Body of pancreas (tissue), 4 donors: ENCODE measurements at places on chromosomes 1 and 21. TPM values are rescaled to one million over a fixed set of nuclear protein-coding genes. Genes with fewer than 3 reads are reported as not detected.

Gene HFM1
- total RNA-seq: 2.9 TPM

Gene TRIM17
- 1.0 TPM for total RNA-seq

DNA sequence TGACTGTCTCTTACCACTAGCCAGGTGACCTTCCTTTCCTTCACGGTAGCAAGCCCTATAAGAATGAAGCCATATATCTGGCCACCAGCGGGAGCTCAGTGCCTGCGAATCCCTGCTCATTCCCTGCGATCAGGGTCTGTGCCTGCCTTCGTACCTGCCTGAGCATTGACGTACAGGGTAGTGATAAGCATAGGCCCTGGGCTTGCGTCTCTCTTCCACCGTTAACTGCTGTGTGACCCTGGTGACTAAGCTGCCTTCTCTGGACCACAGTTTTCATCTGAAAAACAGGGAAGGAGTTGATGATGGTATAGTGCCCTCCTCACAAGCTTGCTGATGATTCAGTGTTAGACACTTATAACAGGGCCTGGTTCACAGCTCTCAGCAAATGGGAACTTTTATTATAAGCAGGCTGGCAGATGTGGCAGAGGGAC is 4.1 kb downstream of the ZC3H12A start:
- no peaks in the 10 kb centered on the region for H3K27me3 ChIP-seq
- H3K36me3 ChIP-seq: peaks cover 21% of the 10 kb centered on the region
- peak; percentile 21 for DNase-seq
- peaks cover 82% of the 10 kb centered on the region for H3K4me1 ChIP-seq
- H3K4me3 ChIP-seq: no peak overlapping the region

DNA sequence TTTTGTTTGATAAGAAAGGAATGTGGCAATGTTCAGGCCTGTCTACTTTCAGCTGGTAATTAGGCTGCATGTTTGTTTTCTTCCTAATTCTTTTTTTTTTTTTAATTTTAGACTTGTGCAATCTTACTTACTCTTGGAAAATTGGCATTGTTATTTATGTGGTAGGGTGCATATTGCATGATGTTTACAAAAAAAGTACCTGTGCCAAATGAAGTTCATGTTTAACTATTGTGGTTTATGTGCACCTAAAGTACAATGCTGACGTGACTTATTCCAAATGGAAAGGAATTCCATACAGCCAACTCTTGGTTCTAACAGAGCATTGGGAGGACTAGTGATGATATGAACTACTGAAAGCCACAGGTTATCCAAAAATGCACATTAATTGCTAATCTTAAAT is 51.0 kb downstream of the KCNK2 start:
- H3K36me3 ChIP-seq: no peaks in the 10 kb centered on the region
- no peak overlapping the region for H3K27ac ChIP-seq
- no peak for DNase-seq
- H3K4me3 ChIP-seq: no peak overlapping the region

Gene CRP
- 0.33 TPM for total RNA-seq

Gene LRRC38
- total RNA-seq: not detected

Gene LRIF1
- total RNA-seq: 3.6 TPM

DNA sequence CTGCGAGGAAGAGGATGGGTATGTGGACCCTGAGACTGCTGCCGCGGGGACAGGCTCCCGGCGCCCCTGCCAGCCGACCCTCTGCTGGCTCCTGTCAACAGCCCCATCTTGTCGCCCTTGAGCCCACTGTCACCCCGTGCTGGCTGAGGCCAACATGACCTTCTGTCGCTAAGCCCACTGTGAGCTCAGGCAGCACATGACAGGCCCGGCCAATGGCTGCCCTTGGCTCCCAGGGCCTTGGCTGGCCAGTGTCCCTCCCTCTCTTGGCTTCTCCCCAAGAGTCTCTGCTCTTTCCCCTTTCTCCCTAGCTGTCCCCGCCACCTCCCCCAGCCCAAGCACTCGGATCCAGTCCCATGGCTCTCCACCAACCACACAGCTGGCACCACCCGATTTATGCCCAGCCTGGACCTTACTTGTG is 3.5 kb downstream of the PEX10 start:
- H3K4me1 ChIP-seq: peaks cover 27% of the 10 kb centered on the region
- no peak overlapping the region for H3K27ac ChIP-seq
- no peaks in the 10 kb centered on the region for H3K27me3 ChIP-seq
- no peak for DNase-seq
- no peak overlapping the region for H3K4me3 ChIP-seq

- no peak for DNase-seq
- no peaks in the 10 kb centered on the region for H3K36me3 ChIP-seq
- H3K4me1 ChIP-seq: peaks cover 44% of the 10 kb centered on the region
- H3K27ac ChIP-seq: peak overlapping the region; percentile 15
- no peak overlapping the region for H3K4me3 ChIP-seq
Measured at GRCh38 chr1:167923324-167924056, 9.6 kb upstream of the ADCY10 start.

- H3K4me1 ChIP-seq: peaks cover 8% of the 10 kb centered on the region
- DNase-seq: no peak
- no peak overlapping the region for H3K4me3 ChIP-seq
- no peaks in the 10 kb centered on the region for H3K27me3 ChIP-seq
- H3K36me3 ChIP-seq: no peaks in the 10 kb centered on the region
Measured at GRCh38 chr1:8764293-8764937, 53.0 kb downstream of the RERE start.

GRCh38 chr1:180424848-180425457 is 77.4 kb downstream of the ACBD6 start:
- no peak overlapping the region for H3K4me3 ChIP-seq
- no peak for DNase-seq
- H3K36me3 ChIP-seq: no peaks in the 10 kb centered on the region
- no peak overlapping the region for H3K27ac ChIP-seq
- no peaks in the 10 kb centered on the region for H3K4me1 ChIP-seq

GRCh38 chr1:198939286-198939685 is 300.4 kb downstream of the PTPRC start:
- H3K4me1 ChIP-seq: peaks cover 21% of the 10 kb centered on the region
- no peak overlapping the region for H3K27ac ChIP-seq

Gene ARHGAP29
- 22.8 TPM for total RNA-seq

GRCh38 chr21:25625036-25625435 is 14.0 kb upstream of the JAM2 start:
- DNase-seq: no peak
- H3K4me3 ChIP-seq: no peak overlapping the region
- no peak overlapping the region for H3K27ac ChIP-seq

GRCh38 chr21:42187976-42188653 is 30.8 kb upstream of the ABCG1 start:
- H3K4me1 ChIP-seq: no peaks in the 10 kb centered on the region
- H3K4me3 ChIP-seq: no peak overlapping the region
- peak overlapping the region; percentile 2 for H3K27ac ChIP-seq
- DNase-seq: peak; percentile 67
- H3K36me3 ChIP-seq: no peaks in the 10 kb centered on the region

Gene RGS8
- total RNA-seq: not detected

Gene LMOD1
- total RNA-seq: 14.8 TPM

- H3K27me3 ChIP-seq: no peaks in the 10 kb centered on the region
- DNase-seq: no peak
- no peak overlapping the region for H3K4me3 ChIP-seq
- no peak overlapping the region for H3K27ac ChIP-seq
- peaks cover 22% of the 10 kb centered on the region for H3K4me1 ChIP-seq
Measured at GRCh38 chr1:1171546-1172340, 1.9 kb upstream of the TTLL10 start.

Gene SPRR4
- not detected for total RNA-seq

Gene NUDT4B
- total RNA-seq: 10.9 TPM

- H3K4me1 ChIP-seq: no peaks in the 10 kb centered on the region
- H3K36me3 ChIP-seq: no peaks in the 10 kb centered on the region
- H3K4me3 ChIP-seq: no peak overlapping the region
- H3K27ac ChIP-seq: no peak overlapping the region
Measured at GRCh38 chr1:170885551-170885950, 49.8 kb upstream of the MROH9 start.

DNA sequence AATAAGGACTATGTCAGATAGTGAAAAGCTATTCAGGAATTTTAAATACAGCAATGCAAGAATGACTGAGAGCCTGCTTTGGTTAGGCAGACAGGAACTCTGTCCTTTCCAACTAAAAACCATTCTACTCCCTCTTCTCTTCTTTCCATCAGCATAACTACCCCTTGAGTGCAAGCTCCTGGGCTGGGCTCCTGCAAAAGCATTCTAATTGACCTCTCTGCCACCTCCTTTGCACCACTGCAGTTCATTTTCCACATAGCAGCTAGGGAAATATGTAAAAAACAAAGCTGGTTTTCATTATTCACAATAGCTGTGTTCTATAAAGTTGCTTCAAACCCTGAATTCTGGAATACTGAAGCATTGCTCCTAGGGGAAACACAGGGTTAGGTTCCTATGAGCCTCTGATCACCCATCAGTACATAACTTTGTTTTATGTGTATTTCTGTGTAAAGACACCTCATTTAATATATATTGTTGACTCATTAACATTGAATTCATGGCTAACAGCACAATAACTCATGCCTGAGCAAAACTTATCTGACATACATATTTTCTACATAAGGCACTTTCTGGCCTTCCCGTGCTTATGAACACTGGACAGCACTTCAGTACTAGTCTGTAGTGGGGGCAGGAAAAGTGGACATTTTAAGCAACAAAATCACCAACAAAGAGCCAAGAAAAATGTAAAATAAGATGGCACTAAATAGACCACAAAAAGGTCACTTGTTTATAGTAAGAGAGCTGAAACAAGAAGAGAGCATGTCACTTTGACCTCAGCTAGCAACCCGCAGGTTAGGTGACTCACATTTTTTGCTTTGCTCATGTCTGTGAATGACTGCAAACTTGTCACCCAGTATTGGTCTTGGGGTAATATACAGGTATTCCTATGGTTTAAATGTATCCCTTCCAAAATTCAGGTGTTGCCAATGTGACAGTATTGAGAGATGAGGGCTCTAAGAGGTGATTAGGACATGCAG is 57.9 kb upstream of the IRF2BP2 start:
- H3K36me3 ChIP-seq: no peaks in the 10 kb centered on the region
- H3K4me1 ChIP-seq: peaks cover 35% of the 10 kb centered on the region
- H3K4me3 ChIP-seq: no peak overlapping the region

Gene RAB3GAP2
- total RNA-seq: 14.5 TPM
